D341Med (cell line): ENCODE measurements at places on chromosomes 7 and 10.

GRCh38 chr10:102118867-102119266, 1.3 kb downstream of the LDB1 start:
- no peak for DNase-seq

- no peak for DNase-seq
These were observed 268.8 kb upstream of the ZMIZ1 start for GRCh38 chr10:78800006-78800405.

DNA sequence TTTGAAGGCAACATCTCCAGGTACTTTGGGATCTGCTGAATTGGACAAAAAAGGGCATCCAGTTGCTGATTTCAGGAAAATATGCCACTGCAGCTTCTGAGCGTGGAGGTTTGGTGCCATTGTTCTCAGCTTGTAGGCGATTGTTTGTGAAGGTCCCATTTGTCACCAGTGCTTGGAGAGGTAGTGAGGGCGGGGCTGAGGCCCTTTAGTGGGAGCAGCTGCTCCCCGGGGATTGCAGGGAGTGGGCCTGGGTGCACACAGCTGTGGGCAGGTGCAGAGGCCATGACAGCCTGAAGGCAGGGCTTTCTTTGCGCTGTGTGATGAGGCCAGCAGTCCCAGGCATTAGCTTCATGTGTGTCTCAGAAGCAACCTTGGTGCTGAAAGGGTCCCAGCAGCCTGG, 3.9 kb downstream of the FAM20C start:
- no peak for DNase-seq

GRCh38 chr10:4436103-4436502, 389.9 kb upstream of the AKR1E2 start:
- DNase-seq: no peak

DNA sequence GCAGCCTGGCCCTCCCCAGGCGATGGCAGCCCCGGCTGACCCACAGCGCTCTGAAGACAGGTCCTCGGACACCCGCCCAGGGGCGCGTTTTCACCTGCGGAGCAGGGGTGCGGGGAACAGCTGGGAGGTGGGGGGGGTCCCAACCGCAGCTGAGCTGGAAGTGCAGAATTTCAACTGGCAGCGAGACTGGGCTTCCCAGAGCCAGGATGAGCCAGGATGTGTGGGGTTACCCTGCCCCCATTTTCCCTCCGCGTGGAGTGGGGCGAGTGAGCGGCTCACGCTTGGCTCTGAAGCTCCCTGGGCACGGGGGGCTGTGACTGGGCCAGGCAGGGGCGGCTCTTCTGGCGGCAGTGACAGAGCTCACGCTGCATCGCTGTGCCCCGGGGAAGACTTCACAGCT, 70.2 kb downstream of the DNAJB6 start:
- DNase-seq: peak; percentile 24

- DNase-seq: no peak
These were observed 61.5 kb downstream of the SLIT1 start for GRCh38 chr10:97124211-97124610.

DNA sequence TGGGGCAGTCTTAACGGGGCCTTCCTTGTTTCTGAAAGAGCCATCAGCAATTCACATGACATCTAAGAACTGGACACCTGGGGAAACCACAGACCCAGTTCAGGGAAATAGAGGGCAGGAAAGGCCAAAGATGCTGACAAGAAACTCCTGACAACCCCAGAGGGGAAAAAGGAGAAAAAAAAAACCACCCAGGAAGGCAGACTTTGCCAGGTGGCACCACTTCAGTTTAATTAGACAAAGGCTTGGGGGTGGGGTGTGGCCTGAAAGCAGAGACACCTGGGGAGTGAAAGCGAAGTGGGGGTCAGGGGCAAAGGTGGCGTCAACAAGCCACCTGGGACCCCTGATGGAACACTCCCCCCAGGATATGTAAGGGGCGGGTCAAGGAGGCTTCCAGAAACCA, 53.6 kb downstream of the RAB11FIP2 start:
- DNase-seq: no peak

DNA sequence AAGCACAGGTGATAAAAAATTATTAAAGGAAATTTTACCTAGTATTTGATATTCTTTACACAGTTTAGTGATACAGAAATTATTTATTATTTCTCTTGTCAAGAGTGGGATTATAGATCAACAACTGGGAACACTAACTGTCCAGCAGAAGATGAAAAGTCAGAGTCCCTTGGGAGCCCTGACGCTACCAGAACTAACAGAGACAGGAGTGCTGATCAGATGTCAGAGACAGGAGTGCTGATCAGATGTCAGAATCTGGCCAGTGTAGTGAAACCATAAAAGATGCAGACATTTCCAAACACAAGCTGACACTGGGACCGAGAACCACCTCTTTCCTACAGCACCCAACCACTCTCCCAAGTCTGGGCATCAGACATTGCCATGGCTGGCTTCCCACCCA, 828.2 kb downstream of the TNS3 start:
- DNase-seq: no peak

- no peak for DNase-seq
These were observed 738.0 kb upstream of the GALNT17 start for GRCh38 chr7:70393956-70394355.

DNA sequence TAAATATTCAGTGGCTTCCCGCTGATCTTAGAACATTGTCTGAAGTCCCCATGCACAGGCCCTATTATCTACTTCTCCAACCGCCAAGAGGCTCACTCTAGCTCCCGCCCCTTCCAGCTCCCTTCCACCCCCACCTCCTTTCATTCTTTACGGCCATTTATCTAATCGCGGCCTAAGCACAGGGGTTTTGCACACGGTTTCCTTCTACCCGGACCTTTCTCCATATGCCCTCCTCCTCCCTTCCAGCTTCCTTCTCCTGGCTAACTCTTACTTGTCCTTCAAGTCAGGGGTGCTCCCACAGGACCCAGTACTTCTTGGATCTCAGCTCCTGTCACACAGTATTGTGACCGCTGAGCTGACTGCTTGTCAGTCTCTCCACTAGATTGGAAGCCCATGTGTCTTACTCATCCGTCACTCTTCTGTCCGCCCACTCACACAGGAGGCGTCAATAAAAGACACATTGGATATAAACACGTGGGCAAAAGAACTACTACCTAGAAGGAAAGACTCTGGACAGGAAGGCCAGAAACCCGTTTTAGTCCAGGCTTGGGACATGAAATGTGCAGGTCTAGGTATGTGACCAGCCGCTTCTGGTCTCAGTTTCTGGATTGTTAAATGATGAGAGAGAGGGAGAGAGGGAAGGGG, 20.2 kb upstream of the HPS1 start:
- DNase-seq: no peak

DNA sequence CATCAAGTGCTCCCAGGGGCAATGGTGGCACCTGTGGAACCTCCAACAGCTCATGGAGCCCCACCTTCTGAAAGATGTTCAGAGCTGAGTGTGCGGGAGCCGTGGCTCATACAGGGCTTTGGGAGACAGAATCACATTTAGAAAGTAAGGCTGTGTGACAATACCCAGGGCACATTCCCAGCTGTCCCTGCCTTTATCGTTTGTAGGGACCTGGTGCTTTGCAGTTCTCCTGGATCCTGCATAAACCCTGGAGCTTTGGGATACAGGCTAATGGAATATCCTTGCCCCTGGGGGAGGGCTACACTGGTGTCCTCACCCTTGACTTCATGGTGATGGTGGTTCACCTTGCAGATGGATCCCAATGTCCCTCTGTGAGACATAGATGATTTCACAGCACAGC, 134.8 kb upstream of the LAMB4 start:
- DNase-seq: no peak

- DNase-seq: no peak
These were observed 40.8 kb downstream of the CHST15 start for GRCh38 chr10:124052561-124052960.

DNA sequence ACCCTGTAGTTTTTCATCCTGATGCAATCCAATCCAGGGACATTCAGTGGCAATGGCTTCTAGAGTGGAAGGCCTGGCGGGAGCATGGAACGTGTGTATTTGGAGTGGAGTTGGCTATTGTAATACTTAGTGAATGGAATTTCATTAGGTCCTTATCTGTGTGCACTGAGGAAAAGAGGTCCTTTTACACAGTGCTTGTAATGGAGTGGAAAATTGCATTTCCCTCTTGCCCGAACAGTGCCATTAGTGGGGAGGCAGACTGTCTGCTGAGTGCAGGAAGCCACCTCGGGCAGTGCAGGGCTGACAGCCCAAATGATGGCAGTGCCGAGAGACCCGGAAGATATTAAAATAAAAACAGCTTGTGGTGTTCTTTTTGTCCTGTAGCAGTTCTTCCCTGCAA, 786.6 kb downstream of the LRMDA start:
- no peak for DNase-seq

DNA sequence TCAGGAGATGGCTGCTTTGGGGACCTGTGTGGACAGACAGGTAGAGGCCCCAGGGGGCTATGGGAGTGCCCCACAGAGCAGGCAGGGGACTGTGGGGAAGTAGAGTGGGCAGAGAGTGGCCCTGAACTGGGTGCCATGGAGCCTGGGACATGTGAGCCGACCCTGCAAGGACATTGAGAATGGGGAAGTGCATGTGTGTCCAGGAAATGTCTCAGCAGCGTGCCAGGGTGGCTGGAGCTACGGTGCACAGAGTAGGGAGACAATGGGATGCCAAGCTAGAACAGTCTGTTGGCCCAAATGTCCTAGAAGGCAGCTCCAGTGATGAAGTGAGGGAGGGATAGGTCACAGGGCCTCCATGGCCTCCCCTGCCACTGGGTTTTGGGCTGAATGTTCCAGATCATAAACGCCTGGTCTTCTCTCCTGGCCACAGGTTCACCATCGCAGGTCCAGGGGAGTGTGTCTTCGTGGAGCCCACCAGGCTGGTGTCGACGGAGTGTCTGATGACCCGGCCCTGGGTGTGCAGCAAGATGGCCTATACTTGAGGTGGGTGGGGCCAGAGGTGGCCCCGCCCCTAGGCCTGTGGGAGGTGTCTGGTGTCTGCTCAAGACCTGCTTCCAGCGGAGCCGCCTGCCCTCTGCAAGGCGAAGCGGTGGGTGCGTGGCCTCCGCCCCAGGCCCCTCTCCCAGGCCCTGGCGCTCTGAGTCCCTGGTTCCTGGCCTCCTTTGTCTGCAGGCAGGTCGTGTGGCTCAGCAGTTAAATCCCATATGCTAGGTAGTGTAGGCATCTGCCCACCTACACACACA, 20.5 kb downstream of the CLEC2L start:
- no peak for DNase-seq

DNA sequence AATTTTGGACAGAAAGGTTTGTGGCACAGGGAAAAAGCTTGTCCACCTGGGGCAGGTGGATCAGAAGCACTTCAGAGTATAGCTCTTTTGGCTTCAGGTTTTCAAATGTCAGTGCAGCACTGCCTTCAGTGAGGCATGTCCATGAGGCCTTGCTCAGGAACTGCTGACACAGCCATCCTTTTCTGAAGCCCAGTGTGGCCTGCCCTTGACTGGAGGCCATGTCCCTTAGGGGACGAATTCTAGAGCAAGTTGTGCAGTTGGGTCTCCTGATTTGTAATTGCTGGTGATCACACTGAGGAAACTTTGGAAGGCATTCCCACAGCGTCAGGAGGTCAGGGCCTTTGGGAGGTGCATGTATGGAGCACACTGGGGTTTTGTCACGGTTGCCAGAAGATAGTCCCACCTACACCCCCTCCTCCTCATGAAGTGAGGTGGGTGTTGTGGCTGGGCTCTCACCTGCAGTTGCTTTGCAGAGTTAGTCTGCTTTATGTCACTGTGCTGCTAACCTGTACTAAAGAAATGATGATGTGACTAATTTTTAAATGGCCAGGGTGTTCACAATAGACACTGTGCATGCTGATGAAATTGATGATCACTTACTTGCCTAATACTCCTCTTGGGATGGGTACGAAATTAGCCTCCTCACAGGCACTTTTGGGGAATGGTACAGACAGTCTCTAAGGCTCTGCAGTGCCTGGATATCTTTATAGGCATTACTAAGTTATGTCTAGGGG, 41.7 kb downstream of the OGDH start:
- no peak for DNase-seq

GRCh38 chr7:77855371-77856083, 57.0 kb downstream of the PHTF2 start:
- DNase-seq: no peak

DNA sequence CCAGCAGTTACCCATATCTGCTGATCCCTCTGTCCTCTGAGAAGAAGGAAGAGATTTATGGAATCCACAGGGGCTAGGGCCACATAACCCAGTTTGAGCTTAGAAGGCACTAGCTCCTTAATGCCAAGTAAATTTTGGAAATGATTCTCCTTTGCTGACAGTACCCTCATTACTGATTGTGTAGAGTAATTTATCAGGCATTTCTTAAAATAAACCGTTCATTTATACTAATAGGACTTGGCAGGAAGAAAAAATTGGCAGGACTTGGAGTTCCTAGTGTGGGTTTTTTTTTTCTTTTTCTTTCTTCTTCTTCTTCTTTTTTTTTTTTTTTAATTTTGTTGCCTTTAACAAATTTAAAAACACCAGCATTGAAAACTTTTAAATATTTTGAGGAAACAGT, 645.7 kb downstream of the SUGCT start:
- no peak for DNase-seq

DNA sequence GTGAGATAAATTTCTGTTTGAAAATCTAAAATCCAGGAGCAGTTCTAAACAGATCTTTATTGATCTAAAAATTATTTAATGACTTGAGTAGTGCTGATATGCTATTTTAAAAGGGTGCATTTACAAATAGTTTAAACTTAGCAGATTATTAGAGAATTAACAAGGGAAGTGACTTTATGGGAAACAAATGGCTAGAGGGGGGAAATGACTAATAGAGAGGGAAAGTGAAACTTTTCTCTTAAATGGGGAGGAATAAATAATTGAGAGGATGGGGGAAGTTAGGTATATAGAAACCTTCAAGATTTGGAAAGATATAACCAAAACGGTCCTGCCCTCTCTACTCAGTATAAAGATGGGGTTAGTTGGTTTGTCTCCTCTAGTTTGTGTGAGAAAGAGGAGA, 90.1 kb upstream of the ARMC3 start:
- no peak for DNase-seq

- no peak for DNase-seq
These were observed 1.6 kb upstream of the SEPHS1 start for GRCh38 chr10:13349463-13350274.

DNA sequence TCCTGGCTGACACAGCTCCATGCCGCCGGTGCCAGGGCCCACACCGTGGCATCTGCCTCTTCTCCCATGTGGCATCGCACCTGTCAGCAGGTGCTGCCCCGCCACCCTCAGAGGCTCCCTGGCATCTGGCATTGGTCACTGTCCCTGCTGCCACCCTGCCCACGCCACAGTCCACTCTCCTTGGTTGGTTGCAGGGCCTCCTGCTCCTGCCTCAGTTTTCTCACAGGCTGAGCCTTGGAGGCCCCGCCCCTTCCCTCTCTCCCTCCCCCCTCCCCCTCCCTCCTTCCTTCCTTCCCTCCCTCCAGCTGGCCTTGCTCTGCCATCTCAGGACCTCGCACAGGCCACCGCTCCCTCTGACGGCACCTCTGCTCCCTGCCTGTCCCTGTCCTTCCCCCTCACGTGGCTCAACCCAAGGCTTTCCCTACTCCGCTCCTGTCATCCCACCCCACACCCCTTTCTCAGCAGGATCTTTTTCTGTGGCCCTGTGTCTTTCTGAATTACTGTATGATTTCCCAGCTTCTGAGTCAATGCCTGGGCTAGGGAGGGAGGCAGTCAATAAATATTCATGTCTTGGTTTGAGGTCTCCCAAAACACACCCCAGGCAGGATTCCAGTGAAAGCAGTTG, 87.4 kb downstream of the INPP5A start:
- DNase-seq: no peak
